GM03348 (cell line): ENCODE measurements at places on chromosomes 5 and 9.

- DNase-seq, result no peak
These were observed 676.2 kb downstream of the MAT2B start for GRCh38 chr5:164181604-164182003.

DNA sequence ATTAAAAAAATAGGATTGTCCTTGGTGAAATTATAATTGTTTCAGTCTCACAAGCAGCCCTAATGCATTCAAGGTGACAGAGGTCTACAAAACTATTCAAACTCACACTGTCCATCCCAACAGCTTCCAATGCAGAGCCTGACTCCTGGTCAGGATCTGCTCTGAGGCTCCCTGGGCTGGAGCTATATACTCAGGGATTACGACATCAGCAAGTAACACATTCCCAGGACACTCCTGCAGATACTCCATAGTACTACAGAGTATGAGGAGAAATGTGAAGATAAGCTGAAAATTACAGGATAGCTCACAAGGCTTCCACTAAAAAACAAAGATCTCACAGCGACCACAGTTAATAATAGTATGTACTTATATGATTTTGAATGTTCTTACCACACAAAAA lies 130.1 kb downstream of the AUH start:
- no peak for DNase-seq

DNA sequence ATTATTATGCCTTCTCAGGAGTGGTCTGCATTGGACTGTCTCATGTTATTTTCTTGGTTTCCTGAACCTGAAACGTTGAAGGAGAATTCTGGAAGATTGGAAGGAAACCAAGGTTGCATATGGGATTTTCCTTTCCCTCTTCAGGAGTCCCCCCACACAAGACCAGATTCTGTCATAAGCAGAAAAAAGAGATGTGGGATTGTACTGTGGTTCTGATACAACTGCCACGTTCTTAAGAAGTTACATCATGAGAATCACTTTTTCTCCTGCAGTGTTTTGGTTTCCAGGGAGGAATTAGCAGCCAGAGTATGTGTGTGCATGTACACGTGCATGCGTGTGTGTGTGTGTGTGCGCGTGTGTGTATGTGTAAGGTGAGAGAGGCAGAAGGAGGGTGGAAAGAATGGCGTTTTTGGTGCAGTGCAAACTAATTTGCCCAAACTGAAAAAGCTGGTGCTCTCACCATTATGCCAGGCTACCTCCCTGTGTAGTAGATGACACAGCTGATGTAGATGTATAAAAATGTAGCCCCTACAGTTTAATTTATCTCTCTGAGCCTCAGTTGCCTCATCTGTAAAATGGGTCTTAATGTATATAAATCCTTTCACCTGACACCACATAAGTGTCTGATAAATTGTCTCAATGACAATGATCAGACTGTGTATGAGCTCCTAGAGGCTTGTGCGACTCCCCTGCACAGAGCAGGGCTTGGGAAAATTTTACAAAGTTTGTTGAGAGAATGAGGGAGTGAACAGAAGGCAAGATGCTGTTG lies 38.6 kb downstream of the RALGPS1 start:
- peak; percentile 41 for DNase-seq

GRCh38 chr5:142281966-142282365 lies 42.9 kb downstream of the SPRY4 start:
- DNase-seq, result no peak

- DNase-seq, result no peak
These were observed 75.4 kb upstream of the MAN2A1 start for GRCh38 chr5:109614301-109614700.

- DNase-seq, result peak; percentile 88
These were observed 63.0 kb upstream of the CTSL start for GRCh38 chr9:87662808-87663528.

- DNase-seq, result peak; percentile 68
These were observed 29.9 kb upstream of the OBP2B start for GRCh38 chr9:133238851-133239532.

DNA sequence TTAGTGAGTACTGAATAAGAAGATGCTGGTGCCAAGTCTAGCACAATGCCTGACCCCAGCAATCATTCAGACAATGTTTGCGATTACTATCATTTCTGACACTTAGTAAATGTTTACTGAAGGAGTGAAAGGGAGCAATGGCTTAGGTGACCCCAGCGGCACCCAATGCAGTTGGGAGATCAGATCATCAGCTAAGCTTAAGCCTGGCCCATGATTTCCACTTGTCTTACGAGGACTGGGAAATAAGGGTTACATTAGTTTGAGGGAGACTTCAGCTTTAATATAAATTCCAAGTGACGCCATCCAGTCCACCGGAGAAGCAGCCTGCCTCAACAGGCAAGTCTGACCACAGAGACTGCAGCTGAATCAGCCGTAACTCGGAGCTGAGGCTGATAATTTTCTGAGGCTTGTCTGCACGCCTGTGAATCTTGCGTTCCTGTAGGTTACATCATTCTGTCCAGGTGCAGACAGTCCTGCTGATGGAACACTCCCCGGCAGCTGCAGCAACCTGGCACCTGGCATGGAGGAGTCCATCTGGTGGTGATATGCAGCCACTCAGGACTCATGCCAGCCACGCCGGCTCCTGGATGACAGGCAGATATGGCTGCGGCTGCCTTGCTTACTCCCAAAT lies 34.9 kb upstream of the FGF1 start:
- DNase-seq, result no peak

DNA sequence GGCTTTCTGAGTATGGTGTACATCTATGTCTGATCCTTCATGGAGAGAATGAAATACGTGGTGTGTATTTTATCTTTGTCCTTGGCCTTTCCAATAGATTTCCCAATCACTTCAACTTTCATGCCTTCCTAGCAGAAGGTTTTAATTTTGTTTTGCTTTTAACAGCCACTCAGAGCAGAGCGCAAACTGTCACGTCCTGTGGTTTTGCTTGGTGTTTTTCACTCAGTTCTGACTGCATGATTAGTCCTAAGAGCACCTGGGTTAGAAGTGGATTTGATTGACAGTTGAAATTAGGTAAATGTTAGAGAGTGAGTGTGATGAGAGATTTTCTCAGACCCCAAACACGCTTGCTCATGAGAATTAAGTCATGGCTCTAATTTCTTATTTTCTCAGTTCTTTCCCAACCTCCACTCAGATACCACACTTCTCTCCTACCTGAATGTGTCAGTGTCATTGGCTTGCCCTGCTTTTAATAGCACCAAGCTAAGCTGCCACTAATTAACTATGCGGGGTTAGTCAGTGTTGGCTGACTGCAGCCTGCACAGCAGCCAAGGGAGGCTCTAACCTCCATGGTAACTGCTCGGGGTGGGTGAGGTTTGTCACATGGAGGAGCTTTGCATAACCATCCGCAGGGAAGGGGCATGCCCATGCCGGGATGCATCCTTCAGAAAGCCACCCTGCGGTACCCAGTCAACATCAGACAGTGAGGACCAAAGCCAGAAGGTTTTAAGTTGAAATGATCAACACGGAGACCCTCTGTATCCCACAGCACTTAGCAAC lies 173.4 kb downstream of the NR3C1 start:
- peak; percentile 64 for DNase-seq

GRCh38 chr9:38126730-38127129 lies 57.7 kb upstream of the SHB start:
- DNase-seq, result no peak

DNA sequence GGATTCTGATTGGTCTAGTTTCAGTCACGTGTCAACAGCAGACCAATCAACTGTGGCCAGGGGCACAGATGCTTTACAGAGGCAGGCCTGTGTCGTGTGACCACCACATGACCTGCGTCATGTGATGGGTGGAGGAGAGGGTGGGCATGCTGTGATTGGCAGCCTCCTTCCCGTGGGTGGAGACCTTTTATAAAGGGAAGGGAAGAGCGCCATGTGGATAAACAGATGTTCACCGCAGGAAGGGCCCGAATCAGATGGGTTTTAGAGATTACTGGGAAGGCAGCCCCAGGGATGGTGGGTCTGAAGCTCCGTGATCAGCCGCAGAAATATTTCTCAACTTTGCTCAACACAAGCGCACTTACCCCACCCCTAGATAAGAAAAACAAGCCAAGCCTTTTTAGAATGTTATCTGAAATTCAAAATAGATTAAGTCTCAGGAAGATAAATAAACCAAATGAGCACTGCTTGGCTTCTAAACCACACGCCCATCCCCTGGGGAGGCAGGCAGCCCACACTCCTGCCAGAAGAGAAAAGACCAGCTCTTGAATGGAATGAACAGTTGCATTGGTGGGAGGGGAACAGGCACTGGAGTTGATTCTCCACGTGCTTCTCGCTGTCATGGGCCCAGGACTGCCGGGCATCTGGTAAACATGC lies 43.6 kb downstream of the ROPN1L start:
- DNase-seq, result peak; percentile 29

DNA sequence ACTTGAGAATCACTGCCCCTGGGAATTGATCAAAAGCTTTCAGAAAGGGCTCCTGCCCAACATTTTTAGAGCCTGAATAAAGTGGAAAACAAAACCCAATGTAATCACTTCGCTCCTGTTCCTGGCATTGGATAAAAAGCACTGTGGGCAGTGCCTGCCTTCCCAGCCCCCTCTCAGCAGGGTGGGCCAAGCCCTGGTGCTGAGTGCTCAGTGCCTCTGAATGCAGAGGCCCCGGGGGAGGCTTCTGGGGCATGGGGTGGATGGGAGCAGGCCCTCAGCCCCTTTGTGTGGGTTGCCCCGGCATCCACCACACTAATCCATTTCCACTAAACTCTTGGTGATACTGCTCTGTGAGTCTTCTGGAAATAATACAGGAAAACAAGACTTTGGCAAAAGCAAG lies 55.6 kb downstream of the CFAP90 start:
- DNase-seq, result no peak

DNA sequence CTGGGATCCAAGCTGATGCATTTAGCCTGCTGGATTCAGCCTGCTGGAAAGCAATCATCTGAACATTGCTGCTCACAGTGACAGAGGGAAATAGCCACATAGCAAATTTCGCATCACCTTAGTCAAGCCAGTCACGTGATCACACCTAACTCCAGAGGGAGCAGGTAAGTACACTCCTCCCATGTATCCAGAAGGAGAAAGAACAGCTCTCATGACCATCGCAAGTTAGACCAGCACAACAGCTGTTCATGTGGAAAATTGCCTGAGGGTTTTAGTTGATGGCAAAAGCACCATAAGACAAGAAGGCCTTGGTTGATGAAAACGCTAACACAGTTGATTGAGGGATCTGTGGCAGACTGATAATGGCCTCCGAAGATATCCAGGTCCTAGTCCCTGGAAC lies 34.2 kb upstream of the MYO10 start:
- no peak for DNase-seq

- DNase-seq, result peak; percentile 68
These were observed 403.0 kb downstream of the GADD45G start for GRCh38 chr9:90007516-90008440.

- DNase-seq, result no peak
These were observed 628.8 kb upstream of the RGMB start for GRCh38 chr5:98144710-98145109.

DNA sequence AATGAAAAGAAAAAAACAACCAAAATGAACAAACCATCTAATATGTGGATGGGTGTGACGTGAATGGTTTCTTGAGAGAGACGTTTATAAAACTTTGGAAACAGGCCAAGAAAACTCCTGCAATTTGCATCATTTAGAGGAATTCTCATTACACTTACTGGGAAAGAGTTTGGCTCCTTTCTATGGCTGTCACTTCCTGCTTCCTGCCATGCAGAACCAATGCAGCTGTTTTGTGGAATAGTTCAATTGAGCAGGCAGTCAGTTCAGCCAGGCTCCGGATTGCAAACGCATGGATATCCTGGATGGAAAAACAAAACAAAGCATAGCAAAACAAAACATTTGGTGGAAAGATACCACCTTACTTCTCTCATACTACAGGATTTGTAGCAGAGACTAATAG lies 36.6 kb downstream of the FAM114A2 start:
- peak; percentile 18 for DNase-seq

DNA sequence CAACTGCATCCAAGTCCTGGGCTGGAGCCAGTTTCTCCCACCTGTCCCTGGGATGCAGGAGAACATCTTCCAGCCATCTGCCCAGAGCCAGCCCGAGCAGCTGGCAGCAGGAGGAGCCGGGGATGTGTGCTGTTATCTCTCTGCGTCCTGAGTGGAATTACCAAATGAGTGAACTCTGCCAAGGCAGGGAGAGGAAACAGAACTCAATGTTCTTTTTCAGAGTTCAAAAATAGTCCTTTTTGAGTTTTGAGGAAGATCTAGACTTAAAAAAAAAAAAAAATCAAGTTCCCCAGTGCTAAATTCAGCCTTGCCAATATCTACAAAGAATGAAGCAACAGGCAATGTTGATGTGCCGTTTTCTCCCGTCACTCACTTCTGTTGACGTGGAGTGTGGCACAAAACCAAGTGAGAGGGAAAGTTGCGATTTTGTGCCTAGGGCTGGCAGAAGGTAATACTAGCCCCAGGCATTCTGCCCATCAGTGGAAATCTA lies 56.2 kb downstream of the TMOD1 start:
- DNase-seq, result no peak

DNA sequence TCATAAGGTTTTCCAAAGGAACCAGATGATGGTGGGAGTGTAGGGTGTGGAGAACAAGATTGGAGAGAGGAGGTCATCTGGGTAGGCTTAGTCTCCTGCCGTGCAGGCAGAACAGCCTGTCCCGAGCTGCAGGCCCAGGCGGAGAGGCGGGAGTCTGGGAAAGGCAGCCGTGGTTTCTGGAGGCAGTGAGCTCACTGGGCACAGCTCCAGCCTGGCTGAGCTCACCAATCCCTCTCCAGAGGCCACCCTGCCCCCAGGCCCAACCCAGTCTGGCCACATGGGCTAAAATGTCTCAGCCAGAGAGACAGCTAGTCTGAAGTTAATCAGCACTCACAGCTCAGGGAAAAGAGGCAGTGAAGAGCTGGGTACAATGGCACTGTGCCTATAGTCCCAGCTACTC lies 12.3 kb downstream of the P4HA2 start:
- DNase-seq, result peak; percentile 97

- DNase-seq, result no peak
These were observed 19.5 kb upstream of the GOLGA1 start for GRCh38 chr9:124960409-124960752.

DNA sequence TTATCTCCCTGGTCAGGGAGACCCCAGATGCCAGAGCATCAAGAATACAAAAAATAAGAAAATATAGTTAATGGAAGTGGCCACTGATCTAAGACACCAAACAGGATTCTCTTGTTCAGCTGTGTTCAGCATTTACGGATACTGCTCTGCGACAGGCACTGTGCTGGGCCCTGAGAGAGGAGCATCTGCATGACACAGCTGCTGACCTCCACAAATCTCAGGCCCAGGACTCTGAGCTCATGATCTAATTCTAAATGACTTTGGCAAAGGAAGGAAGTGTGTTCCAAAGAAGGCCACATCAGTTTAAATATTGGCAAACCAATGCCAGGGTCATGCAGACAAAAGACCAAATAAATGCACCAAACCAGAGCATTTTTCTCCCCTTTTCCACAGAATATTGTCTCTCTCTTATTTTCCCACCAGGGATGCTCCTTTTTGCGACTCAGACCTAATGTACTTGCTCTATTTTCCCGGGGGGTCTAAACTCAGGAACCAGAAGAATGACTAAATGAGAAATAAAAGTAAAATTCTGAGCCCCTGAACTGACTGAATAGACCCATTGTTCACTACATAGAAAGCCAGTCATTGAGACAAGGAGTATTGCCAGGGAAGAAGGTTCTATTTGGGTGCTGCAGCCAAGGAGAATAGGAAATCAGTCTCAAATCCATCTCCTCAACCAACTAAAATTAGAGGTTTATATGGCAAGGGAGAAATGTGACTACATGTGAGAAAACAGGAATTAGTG lies 1.4 kb upstream of the AGGF1 start:
- DNase-seq, result no peak
